ENCODE measurements at places on chromosomes 3 and 15.

DNA sequence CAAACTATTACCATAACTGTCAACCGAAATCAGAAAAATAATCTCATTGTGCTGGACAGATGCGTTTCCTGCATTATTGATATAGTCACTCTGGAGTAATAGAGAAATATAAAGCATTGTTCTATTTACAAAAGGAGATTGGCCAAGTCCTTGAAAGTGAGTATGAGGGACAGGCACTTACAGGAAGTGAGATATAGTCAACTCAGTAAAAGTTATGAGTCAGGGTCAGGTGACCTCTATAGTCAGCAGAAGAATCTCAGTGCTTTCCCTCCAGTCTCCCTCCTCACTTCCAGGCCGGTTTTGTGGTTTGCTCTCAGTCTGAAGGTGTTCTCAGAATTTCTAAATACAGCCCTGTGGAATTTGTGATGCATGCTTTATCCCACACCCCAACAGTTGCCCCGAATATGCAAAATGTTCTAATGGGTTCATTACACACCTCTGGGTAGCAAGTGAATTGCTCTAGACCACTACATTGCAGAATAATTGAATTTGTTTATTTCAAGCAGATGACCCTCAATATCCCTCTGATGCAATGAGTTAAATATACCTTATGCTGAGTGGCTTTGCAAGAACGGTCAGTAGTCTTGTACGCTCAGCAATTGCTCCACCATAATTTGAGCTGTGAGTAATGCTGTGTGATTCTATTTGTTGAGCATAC lies 787.7 kb downstream of the MCTP2 start:
- DNase-seq = peak; percentile 95

DNA sequence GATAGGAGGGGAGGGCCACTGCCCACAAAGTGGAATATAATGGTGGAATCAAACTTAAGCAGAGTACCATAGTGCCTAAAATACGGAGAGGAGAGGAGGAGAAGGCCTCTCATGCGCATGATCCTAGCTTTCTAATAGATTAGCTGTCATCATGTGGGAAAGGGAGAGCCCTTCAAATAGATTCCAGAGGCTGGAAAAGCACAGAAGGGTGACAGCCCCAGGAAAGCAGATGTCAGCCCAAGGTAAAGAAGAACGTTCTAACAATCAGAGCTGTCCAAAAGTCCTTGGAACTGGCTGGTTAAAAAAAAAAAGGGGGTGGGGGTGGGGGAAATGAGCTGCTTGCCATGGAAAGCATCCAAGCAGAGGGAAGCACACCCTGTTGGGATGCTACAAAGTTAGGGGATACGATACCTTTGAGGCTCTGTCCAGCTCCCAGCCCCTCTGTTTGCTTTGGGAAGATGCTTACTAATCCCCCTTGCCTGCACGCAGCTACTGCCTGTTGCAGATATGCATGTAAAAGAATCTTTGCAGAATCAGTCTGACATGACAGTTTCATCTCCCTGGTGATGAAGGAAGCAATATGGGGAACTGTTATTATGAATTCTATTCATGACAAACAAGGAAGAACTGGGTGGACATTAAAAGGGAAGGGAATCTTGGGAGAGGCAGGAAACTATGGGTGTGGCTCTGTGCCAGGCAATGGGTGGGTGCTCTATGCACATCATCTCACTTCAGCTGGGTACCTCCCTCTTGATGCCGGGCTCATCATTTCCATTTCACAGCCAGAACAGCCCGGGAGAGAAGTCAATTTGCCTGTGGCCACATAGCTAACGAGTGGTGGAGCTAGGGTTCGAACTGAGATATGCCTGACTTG lies 10.1 kb upstream of the LMCD1 start:
- no peak for DNase-seq

- DNase-seq = no peak
Observed at GRCh38 chr3:171960159-171960558, 79.2 kb upstream of the FNDC3B start.

- DNase-seq = no peak
Observed at GRCh38 chr3:44981220-44981619, 5.2 kb downstream of the EXOSC7 start.

- DNase-seq = no peak
Observed at GRCh38 chr3:81650187-81650586, 111.3 kb downstream of the GBE1 start.

DNA sequence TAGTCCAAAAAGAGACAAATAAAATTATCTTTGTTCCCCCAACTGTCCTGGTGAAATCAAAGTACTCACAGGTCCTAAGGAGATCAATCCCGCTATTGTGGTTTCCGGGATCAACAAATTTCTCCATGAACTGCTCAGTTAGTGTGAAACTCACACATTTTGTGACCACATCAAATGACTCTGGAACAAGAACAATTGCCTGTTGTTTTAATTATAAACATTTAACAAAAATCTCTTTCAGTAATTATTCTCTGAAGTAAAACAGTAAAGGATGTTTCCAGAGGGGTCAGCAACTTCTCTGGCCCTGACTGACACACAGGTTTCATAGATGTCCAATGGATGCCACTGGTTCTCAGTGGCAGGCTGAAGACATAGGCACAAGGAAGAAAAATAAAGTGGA lies 3.9 kb downstream of the CLDND1 start:
- no peak for DNase-seq

GRCh38 chr3:25960776-25961175 lies 170.9 kb downstream of the OXSM start:
- DNase-seq = no peak

GRCh38 chr3:12442654-12443501 lies 41.4 kb upstream of the TSEN2 start:
- DNase-seq = no peak

DNA sequence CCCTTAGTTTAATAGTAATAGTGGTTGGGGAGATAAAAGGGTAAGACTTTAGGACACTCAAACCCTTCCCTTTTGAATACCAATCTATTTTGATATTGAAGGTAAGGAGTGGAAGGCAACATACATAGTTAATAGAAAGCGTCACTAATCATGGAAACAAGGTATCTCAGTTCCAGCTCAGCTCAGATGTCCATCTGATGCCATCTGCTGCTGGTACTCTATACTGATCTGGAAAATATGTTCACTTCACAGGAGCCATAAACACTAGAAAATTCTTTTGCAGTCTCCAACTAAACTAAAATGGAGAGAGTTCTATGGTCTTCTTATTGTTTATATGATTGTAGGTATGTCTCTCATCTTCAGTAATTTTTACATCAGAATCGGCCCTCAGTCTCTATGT lies 1777.1 kb downstream of the OTOL1 start:
- DNase-seq = no peak
